ENCODE measurements at places on chromosomes 1 and 21.

GRCh38 chr1:207393610-207394009 lies 60.5 kb upstream of the CR2 start:
- DNase-seq: no peak

GRCh38 chr1:183909672-183910071 lies 104.8 kb downstream of the RGL1 start:
- no peak for DNase-seq

- peak; percentile 54 for DNase-seq
Observed at GRCh38 chr1:247373721-247374141, 42.1 kb upstream of the ZNF496 start.

- DNase-seq: no peak
Observed at GRCh38 chr1:212968368-212968863, 18.1 kb downstream of the VASH2 start.

DNA sequence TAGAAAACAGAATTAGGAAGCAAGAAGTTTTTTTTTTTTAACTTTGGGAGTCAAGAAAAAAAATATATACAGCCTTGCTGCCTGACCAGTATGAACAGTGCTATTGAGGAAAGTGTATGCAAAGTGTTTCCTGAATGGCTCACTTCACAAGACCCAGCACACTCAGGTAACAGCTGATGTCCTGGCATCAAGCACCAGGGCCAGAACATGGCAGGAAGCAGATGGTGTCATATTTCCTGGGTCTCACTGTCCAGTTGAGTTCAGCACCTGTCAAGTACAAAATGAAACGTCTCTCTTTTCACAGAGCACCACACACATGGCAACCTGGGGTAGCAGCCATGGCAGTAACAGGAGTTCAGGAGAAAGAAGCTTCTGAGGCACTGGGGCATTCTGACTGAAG lies 372.3 kb downstream of the TTLL7 start:
- no peak for DNase-seq

DNA sequence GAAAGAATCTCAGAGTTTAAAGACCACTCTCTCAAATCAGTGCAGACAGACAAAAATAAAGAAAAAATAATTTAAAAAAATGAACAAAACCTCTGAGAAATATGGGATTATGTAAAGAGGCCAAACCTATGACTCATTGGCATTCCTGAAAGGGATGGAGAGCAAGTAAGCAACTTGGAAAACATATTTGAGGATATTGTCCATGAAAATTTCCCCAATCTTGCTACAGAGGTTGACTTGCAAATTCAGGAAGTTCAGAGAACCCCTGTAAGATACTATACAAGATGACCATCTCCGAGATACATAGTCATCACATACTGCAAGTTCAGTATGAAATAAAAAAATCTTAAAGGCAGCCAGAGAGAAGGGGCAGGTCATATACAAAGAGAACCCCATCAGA lies 43.7 kb upstream of the IVNS1ABP start:
- no peak for DNase-seq

DNA sequence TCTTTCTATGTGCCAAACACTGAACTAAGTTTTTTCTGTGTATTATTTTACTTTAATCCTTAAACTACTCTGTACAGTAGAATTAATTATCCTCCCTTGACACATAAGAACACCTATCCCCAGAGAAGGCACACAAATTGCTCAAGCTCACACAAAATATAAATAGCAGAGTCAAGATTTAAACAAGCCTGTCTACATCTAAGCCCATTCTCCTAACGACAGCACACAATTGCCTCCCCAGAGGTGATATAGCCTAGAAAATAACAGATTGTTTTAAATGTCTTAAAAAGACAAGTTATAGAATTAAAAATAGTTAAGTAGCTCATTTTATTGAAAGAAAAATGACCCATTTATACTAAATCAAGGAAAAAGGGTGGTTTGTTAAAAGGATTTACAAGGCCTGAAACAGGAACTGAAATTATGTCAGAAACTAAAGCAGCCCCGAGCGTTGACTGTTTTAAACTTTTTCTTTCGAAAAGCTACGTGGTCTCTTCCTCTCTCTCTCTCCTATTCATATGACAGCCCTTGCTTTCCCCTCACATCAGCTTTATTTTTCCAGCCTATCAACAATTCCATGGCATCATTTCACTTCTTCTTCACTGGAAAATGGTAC lies 30.5 kb downstream of the TNFSF18 start:
- no peak for DNase-seq

- no peak for DNase-seq
Observed at GRCh38 chr1:99728494-99729235, 37.8 kb downstream of the FRRS1 start.

- DNase-seq: no peak
Observed at GRCh38 chr21:28975397-28975796, 17.3 kb downstream of the LTN1 start.

DNA sequence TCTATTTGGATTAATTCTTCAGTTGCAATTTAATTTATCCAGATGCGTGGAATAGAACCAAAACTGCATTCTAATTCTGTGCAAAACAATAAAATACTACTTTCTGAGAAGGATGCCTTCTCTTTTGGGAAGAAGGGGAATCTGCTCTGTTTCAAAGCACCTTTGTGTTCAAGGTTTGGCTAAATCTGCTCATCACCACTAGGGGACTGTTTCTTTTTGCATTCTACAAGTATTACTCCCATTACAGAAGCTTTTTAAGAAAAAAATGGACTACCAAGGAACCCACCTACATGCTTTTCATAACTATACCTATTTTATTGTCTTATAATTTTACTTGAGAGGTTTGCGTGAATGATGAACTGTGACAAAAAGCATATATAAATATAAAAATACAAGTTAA lies 18.2 kb downstream of the MRPS6 start:
- DNase-seq: no peak

- no peak for DNase-seq
Observed at GRCh38 chr1:164759979-164760469, 201.0 kb downstream of the PBX1 start.

DNA sequence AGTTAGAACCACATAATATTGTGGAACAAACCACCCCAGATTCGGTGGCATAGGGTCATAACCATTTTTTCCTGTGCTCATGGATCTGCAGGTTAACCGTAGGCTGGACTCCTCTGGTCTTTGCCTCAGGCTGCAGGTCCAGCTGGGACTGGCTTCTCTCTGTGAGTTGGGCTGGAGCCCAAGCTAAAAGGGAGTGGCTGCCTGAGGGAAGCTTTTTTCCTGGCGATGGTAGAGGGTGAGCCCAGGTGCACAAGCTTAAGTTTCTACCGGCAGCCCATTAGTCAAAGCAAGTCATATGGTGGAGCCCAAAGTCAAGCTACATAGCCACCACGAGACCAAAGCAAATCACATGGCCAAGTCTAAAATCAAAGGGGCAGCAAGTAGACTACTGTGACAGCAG lies 13.8 kb downstream of the EPHX4 start:
- no peak for DNase-seq

DNA sequence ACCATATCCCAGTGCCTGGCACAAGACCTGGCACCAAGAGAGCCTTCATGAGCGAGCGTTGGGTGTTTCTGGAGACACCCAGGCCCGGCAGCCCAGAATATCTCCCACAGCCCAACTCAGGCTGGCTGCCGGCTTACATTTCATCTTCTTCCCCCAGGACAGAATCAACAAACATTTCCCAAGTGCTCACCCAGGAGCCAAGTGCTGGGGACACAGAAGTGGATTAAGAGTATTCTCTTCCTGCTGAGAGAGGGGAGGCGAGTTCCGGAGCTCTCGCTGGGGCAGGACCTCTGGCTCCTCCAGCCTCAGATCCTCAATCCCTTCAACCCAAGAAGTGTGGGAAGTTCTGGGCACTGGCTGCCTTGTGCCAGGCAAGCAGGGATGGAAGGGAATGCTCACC lies 23.6 kb downstream of the IFFO2 start:
- DNase-seq: no peak

DNA sequence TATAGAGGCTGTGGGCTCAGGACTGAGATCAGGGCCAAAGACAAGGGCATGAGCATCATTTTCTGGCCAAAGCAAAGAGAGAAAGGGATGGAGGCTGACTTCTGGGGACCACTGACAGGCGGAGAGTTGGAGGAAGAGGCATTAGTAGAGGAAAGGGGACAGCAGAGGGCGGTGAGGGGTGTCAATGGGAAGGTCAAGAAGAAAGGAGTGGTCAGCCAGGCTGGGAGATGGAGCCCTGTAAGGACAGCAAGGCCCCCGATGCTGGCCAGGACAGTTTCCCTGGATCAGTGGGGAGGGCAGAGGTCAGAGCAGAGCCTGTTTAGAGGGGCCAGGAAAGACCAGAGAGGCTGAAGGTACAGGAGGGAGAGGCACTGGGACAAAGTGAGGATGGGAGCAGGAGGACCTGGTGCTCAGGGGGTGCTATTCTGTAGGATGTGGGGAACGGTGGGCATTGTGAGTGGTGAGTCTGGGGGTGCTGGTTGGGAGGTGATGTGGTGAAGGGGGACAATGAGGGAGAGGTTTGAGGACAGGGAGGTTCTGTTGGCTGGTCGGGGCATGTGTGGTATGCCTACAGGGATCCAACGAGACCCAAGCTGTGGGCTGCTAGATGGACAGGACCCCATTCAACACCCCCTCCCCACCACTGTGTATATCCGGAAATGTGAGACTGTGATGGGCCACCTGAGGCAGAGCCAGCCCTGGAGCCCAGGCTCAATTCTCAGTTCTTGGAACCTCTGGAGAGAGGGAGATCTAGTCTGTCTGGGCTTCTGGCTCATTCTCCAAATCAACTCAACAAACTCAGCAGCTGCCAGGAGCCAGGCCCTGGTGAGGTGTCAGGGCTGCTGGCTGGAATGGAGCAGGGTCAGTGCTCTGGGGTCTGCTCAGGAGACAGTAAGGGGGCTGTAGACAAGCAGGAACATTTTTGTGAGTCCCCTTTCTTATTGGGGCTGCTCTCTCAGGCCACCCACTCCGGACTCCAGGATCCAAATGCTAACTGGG lies 1.4 kb upstream of the FAM151A start:
- no peak for DNase-seq

DNA sequence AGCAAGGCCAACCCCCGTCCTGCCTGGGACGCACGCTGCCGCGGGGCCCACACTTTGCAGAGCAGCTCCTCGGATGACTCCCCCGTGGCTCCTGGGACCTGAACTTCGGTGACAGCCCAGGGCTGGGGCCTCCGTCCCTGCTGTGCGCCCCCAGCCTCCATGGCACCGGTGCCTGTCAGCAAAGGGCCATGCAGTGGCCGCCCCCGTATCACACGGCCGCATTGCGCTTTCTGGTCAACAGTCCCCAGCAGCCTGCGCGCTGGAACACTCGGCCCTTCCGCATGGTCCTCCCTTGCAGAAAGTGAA lies 18.0 kb downstream of the NADK start:
- DNase-seq: no peak

DNA sequence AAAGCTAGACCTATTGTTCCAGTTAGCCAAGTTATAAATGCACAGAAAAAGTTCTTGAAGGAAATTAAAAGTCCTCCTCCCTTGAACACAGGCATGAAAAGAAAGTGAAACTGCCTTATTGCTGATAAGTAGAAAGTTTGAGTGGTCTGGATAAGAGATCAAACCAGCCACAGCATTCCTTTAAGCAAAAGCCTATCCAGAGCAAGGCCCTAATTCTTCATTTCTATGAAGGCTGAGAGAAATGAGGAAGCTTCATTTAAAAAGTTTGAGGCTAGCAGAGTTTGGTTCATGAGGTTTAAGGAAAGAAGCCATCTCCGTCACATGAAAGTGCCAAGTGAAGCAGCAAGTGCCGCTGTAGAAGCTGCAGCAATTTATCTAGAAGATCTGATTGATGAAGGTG lies 2.7 kb upstream of the SSX2IP start:
- DNase-seq: peak; percentile 40

- no peak for DNase-seq
Observed at GRCh38 chr1:15420853-15421465, 11.3 kb downstream of the EFHD2 start.

- DNase-seq: no peak
Observed at GRCh38 chr1:16367968-16368890, 1.2 kb downstream of the SZRD1 start.

Measured in CD4-positive, alpha-beta T cell treated with Interleukin-21 for 1 hour (primary cell).